ENCODE measurements at places on chromosomes 1 and 21.

DNA sequence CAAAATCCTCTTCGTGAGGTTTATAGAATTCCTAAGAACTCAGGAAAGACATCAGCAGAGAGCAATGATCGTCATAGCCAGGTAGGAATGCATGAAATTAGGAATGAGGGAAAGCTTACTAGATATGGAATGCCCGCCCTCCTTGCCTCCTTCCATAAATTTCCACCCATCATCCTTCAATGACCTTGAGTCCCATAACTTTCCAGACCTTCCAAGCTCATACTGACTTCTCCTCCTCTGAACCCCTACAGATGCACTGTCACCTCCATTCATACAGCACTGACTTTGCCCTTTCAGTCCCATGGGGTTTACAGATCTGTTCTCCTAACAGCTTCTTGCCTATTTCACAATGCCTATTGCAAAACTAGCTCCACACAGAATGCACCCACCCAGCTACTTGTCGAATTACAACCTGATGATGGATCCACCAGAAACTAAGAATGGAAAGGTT, 23.8 kb upstream of the PPP1R15B start:
- DNase-seq: no peak

DNA sequence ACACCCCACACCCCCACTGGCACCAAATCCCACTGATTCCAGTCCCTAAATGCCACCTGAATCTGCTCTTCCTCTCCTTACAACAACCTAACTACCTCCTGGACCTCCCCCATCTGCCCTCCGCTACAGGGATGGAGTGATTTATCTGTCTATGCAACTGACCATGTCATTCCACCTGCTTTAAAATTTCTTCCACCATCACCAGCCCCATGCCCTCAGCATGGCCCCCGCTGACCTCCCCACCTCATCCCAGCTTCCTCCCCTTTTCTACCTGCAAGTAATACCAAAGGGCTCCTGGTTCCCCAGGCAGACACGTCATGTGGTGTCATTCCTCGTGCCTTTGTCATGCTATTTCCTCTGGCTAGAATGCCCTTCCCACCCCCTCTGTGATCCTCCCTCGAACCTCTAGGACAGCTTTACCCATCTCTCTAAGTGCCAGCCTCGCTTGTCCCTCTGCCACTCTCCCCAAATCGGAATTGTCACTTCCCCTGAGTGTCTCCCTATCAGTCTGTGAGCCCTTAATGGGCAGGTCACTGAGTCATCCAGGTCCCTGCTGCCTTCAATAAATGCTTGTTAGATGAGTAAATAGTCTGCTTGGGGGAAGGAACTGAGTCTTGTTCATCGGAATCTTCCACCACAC, 3.7 kb downstream of the GJB4 start:
- no peak for DNase-seq

- DNase-seq: no peak
Observed at GRCh38 chr1:47755101-47755990, 241.8 kb downstream of the TRABD2B start.

DNA sequence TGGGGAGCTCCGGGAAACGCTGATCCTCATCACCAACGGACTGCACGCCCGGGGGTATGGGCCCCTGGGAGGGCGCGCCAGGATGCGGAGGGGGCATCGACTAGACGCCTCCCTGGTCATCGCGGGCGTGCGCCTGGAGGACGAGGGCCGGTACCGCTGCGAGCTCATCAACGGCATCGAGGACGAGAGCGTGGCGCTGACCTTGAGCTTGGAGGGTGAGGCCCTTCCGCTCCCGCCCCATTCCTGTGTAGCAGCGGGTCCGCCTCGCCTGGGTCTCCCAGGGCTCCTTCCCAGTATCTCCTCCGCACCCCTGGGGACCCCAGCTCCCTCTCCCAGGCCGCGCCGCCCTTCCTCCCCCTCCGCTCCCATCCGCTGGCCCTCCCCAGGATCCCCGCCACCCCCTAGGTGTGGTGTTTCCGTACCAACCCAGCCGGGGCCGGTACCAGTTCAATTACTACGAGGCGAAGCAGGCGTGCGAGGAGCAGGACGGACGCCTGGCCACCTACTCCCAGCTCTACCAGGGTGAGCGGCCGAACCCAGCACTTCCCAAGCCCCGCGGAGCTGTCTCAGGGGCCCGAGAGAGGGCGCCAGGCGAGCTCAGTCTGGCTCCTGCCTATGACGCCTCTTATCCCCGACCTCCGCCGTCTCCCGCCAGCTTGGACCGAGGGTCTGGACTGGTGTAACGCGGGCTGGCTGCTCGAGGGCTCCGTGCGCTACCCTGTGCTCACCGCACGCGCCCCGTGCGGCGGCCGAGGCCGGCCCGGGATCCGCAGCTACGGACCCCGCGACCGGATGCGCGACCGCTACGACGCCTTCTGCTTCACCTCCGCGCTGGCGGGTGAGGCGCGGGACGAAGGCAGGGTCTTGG, 5.0 kb downstream of the HAPLN2 start:
- DNase-seq: no peak

- no peak for DNase-seq
Observed at GRCh38 chr1:6425658-6426057, 1.1 kb downstream of the ESPN start.

DNA sequence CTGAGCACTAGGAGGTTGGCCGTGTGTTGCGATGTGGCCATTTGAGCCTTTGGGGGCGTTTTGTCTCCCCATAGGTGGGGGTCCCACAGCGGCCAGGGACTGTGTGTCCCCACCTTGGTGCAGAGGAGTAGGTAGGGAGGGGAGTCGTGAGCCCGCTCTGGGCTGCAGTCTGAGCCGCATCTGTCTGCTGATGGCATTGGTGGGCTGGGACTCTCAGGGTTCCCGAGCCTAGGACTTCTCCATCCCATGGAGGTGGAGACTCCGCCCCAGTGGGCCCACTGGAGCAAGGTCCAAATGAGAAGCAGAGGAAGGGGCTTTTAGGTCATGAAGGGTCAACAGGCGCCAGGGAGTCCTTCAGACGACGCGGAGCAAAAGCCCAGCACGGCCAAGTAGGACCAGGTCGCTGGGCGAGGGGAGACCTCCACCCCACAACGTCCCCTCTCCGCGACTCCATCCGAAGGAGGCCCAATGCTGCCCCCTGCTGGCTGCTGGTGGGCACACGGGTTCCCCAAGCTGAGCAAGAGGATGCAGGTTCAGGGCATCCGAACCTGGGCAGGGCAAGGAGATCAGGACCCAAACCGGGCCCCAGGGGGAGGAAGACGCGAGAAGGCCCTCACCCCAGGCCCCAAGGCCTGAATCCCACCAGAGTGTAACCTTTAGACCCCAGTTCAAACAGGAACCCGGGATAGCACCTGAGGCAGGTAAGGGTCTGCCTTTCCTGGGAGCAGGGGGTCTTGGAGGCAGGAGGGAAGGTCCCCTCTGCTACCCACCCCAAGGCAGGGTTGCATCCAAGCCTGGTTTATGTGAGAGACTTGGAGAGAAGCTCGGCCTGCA, 14.9 kb downstream of the TTC34 start:
- DNase-seq: no peak

DNA sequence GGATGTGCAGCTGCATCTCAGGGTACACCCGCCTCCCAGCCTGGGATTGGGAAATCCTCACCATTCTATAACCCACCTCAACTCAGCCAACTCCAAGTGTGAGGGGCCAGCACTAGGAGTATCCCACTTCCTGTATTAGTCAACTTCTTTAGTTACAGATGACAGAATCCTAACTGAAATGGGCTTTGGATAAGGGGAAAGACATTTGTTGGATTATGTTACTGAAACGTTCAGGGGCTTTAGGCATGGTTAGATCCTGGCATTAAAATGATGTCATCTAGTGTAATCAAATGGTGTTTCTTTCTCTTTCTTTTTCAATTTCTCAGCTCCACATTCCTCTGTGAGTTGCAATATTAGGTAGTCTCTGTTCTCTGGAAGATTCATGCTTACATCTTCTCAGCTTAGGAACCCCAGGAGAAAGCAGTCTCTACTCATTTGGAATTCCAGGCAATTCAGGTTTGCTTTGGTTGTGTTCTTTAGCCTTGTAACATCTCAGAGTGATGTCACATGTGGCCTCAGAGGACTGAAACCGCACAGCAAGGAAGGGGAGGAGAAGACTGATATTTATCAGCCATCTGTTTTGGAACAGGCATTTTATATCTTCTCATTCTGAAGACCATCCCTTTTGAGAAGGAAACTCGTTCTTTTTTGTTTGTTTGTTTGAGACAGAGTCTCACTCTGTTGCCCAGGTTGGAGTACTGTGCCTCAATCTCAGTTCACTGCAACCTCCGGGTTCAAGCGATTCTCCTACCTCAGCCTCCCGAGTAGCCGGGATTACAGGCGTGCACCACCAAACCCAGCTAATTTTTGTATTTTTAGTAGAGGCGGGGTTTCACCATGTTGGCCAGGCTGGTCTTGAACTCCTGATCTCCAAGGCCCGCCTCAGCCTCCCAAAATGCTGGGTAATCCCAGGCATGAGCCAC, 18.9 kb upstream of the TMEM54 start:
- DNase-seq: no peak

GRCh38 chr1:102535829-102536505, 539.2 kb upstream of the OLFM3 start:
- DNase-seq: no peak

GRCh38 chr1:2250721-2251281, 22.7 kb downstream of the SKI start:
- DNase-seq: no peak

- DNase-seq: no peak
Observed at GRCh38 chr1:199585392-199585791, 442.1 kb upstream of the NR5A2 start.

GRCh38 chr21:34613679-34614627, 960 bp downstream of the RCAN1 start:
- DNase-seq: no peak

DNA sequence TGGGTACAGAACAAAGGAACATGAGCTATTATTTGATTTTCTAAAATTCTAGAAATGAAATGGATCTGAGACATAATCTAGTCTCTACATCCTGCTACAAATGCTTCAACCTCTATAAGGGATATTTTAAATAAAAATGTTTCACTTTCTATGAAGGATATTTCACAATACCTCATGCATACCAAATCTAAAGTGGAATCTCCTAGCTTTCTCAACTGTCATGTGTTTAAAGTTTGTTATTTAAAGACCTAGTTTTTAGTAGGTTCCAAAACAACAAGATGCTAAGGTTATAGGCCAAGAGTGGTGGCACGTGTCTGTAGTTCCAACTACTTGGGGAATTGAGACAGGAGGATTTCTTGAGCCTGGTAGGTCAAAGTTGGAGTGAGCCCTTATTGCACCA, 47.6 kb downstream of the KDM5B start:
- DNase-seq: no peak

GRCh38 chr1:11701981-11702803, 10.7 kb downstream of the DRAXIN start:
- DNase-seq: no peak

- DNase-seq: no peak
Observed at GRCh38 chr21:27168084-27168483, 201.2 kb upstream of the ADAMTS5 start.

DNA sequence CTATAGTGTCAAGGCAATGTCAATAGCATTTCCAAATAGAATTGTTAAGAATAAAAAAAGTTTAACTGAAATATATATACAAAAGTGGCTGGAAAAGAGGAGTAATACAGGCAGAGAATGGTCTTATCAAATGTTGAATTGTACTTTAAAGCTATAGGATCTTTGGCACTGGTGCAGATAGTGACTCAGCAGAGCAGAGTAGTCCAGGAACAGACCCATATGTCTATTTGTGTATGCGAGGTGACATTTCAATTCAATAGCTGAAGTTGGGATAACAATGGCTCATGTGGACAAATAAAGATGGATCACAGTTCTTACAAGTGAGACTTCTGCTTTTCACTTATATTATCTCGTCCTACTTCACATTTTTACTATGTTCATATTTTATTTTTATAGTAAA, 543.0 kb upstream of the B3GALT2 start:
- DNase-seq: no peak

- DNase-seq: no peak
Observed at GRCh38 chr1:230224101-230224960, 157.3 kb downstream of the GALNT2 start.

GRCh38 chr1:246629030-246629429, 62.8 kb downstream of the CNST start:
- DNase-seq: no peak

GRCh38 chr1:244100704-244101453, 49.8 kb downstream of the ZBTB18 start:
- no peak for DNase-seq

DNA sequence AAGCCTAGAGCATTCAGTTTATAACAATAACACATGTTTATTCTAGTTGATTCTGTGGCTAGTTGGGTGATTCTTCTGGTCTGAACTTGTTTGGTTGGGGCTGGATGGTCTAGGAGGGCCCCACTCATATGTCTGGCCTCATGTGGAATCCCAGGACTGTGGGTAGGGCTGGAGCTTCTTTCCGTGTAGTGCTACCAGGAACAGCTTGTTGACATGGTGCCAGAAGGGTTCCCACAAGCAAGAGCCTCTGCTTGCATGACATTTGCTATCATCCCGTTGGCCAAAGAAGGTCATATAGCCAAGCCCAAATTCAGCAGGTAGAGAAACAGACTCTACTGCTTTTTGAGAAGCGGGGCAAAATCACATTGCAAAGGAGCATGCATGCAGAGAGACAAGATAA, 67.6 kb upstream of the PPP2R5A start:
- DNase-seq: no peak

Data from NCI-H1048 (cell line).